ENCODE measurements at places on chromosomes 4 and X. TPM values are rescaled to one million over a fixed set of nuclear protein-coding genes. Genes with fewer than 3 reads are reported as not detected.

DNA sequence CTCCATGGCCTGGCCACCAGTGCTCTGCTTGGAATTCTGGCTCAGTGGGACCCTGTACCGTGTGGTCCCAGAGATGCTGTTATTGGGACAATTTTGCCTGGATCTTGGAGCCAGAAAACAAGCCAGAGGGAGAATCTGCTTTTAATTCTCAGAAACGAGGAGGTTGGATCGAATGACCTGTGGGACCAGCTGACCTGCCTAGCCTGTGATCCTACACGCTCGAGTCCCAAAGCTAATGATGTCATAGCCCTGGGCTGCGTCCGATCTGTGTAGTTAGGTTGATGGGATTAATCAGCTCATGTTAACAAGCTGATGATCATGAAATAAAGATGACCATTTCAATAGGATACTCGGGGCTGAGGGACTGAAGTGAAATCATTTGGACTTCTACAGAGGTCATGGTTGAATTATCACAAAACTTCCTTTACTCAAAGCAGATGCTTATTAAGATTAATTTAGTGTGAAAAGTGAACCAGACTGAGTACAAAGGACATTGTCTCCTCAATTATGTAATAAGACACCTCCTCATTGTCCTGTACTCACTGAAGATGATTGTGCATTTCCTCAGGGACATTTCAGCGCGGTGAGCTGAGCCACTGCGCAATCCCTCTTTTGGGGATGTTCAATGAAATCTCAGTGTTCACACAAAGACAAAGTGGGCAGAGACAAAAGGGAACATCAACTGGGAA is 51.9 kb upstream of the STX18 start:
- no peak for DNase-seq

DNA sequence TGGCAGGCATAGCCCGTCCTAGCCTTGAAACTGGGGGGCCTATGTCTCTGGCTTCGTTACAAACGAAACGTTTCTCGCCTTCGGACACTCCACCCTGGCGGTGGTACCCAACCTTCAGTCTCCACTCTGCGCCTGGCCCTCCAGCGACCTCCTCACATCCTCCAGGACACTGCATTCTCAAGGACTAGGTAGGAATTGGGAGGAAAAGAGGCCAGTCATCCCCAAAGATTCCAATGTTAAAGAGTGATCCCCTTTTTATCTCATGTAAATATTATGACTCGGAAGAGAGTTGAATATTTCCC is 2.1 kb upstream of the NKX6-1 start:
- DNase-seq: no peak

DNA sequence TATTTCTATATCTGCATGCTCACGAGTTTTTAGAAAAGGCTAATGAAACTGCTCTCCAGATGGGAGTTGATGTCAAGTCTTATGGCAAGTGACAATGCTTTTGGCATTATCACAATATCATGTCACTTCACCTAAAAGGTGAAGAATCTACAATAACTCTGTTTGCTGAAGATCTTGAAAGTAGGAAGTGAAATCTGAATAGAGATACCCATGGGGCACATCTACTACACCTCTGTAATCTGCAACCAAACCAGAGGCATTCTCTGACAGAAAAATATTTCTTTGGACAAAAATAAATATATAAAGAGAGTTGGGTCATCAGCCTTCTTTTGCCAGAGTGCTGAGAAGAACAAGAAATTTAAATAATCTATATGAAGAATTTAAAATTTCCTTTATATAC is 3.9 kb upstream of the VAMP7 start:
- no peak for DNase-seq

DNA sequence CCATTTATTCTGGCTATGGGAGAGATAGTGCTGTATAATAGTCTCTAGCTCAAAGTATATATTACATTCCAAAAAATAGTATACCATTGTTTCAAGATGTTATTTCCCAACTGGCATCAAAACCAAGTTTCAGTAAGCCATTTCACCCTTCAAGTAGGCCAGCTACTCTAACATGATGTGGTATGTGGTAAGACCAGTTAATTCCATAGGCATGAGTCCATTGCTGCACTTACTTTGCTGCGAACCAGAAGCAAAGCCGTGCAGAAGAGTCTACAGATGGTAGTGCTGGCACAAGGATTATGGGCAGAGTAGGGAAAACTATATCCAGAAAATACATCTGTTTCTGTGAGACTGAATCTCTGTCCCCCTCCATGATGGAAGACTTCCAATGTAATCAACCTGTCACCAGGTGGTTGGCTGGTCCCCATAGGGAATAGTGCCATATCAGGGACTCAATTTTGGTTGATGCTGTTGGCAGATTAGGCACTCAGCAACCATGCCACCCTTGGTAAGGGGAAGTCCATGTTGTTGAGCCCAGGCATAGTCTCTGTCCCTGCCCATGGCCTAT is 49.8 kb upstream of the HSD17B10 start:
- no peak for DNase-seq

STK32B gene
- total RNA-seq: 0.25 TPM

POLA1 gene
- 8.8 TPM for total RNA-seq

ADGRG2 gene
- 0.34 TPM for total RNA-seq

DNA sequence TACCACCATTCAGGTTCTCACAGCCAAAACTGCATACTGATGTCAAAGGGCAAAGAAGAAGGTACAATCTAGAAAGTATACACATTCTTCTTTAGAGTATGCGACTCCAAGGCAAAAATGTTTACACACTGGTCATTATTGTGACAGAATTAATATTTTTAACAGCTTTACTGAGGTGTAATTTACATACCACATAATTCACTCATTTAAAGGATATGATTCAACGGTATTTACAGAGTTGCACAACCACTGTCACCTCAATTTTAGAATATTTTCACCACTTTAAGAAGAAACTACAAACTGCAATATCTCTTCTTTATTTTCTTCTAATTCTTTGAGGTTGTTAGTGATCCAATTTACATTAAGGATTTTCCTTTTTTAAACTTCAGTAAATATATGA is 325.4 kb upstream of the SMIM31 start:
- DNase-seq: no peak

GRCh38 chrX:38879631-38880220 is 78.5 kb downstream of the MID1IP1 start:
- no peak for DNase-seq

PLP1 gene
- total RNA-seq: 25.8 TPM

PDZD4 gene
- 6.9 TPM for total RNA-seq

GRIA3 gene
- total RNA-seq: 5.2 TPM

REELD1 gene
- total RNA-seq: not detected

GRCh38 chr4:73776321-73776729 is 36.0 kb downstream of the CXCL8 start:
- peak; percentile 49 for DNase-seq

- no peak for DNase-seq
Measured at GRCh38 chr4:5412296-5412695, 296.1 kb downstream of the EVC2 start.

DNA sequence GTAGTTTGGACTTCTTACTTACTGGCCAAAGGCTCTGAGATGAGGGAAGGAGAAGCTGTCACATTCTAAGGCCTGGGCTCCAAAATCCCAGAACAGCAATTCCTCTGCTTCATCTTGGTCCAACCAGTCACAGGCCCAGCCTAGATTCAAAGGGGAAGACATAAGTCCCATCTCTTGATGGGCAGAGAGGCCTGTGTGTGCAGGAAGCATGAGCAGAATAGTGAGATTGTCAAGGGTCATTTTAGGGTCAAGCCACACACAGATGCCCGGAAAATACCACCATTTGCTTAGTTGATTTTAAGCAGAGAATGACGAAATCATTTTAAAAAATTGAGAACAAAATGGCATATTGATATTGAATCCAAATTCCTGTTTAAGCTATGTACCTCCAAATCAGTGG is 580.9 kb upstream of the ZFP42 start:
- no peak for DNase-seq

DNA sequence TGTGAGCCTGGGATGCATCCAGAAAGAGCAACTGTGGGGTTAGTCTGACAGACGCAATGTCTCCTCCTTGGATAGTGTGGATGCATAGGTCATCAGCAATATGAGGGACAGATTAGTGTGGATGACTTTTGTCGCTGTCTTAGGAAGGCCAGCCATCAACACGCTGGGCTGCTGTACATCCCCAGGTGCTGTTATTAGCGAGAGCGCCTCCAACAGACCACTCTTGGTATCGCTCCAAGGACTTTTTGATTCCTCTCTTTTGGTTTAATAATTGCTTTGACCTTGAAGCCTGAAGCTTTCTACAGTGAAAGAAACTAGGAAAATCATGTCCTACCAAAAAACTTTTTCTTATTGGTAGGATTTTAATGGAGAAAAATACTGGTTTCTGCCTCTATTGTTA is 76.7 kb downstream of the TMEM131L start:
- DNase-seq: no peak

GRCh38 chr4:48193096-48193836 is 59.2 kb upstream of the TXK start:
- DNase-seq: no peak

- DNase-seq: no peak
Measured at GRCh38 chr4:22648996-22649395, 43.7 kb upstream of the GBA3 start.

- no peak for DNase-seq
Measured at GRCh38 chr4:89242864-89243732, 64.5 kb downstream of the GPRIN3 start.

DNA sequence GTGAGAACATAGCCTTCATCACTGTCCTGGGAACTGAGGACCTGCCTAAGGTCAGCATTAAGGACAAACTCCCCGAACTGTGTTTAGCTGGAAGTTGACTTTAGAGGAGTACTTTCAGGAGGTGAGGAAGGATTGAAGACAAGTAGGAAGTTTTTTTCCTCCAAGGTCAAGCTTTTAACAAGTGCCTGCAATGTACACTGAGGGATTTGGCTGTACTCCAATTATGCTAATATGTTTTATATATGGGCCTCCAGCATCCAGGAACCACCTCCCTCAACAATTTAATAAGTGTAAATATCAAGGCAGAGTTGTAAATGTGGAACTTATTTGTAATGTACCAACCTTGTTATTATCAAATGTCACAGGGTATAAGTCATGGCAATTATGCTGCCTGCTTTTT is 726.2 kb downstream of the RPA4 start:
- no peak for DNase-seq

FAM90A26 gene
- total RNA-seq: not detected

GRCh38 chr4:7261087-7261486 is 68.7 kb downstream of the SORCS2 start:
- DNase-seq: no peak

GRCh38 chr4:8209181-8209874 is 10.2 kb downstream of the SH3TC1 start:
- peak; percentile 37 for DNase-seq

DNA sequence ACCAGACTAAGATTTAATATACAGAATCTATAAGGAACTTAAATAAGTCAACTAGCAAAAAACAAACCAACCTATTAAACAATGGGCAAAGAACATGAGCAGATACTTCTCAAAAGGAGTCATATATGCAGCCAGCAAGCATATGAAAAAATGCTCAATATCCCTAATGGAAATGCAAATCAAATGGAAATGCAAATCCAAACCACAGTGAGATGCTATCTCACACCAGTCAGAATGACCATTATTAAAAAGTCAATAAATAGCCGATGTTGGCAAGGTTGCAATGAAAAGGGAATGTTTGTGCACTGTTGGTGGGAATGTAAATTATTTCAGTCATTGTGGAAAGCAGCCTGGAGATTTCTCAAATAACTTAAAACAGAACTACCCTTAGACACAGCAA is 97.0 kb upstream of the SLC6A14 start:
- no peak for DNase-seq

DNA sequence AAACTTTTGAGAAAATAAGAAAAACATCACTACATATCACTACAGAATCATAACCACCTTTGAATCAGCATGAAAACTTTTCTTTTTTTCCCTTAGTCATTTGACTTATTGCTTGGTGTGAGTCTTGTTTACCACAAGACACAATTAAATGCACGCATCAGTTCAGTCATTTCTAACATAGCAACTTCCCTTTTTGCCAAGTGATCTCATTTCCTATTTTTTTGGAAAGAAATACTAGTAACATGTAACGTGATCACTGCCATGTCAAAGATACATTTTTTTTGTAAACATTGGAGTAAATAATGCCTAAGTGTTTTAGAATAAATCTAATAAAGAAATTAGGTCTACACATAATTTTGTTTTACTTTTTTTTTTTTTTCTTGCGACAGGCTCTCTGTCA is 5.1 kb upstream of the CXCL8 start:
- DNase-seq: no peak

- peak; percentile 80 for DNase-seq
Measured at GRCh38 chrX:72003811-72004750, 93.4 kb downstream of the NHSL2 start.

- no peak for DNase-seq
Measured at GRCh38 chr4:176883108-176883550, 90.4 kb upstream of the VEGFC start.

DNA sequence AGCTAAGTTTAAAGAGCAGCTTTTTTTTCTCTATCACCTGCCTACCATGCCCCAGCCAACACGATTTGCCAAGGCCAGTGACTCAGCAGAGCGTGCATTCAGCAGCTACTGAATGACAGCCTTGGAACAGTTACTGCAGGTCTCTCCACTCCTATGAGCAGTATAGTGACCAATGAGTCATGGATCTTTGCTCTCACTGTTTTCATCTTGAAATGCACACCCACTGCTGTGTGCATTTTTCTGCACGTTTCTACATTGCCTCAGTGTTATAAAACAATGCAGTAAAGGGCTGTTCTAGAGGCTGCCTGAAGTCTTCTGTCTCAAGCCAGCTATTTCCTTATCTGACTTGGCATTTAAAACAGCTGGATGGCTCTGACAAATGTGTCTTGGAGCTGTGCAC is 66.0 kb upstream of the C4orf54 start:
- peak; percentile 76 for DNase-seq

FOXP3 gene
- not detected for total RNA-seq

GRCh38 chr4:5142726-5143125 is 91.4 kb downstream of the STK32B start:
- peak; percentile 46 for DNase-seq

GRCh38 chrX:38717871-38718270 is 83.4 kb upstream of the MID1IP1 start:
- no peak for DNase-seq

LPAR4 gene
- total RNA-seq: 0.51 TPM

IQCM gene
- not detected for total RNA-seq

ASMTL gene
- 34.4 TPM for total RNA-seq

DNA sequence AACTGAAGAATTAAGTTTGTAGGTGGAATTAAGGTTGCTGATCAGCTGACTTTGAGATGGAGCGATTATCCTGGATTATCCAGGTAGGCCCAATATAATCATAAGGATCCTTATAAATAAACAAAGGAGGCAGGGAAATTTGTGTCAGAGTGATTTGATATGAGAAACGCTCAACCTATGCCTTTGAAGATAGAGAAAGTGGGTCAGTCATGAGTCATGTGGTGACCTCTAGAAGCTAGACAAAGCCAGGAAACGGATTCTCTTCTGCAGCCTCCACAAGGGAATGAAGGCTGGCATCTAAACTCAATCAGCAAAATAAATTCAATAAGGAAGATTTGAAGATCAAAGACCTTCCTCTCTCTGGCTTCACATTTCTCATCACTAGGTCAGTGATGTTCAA is 41.5 kb upstream of the SMIM10 start:
- no peak for DNase-seq
